ENCODE measurements at places on chromosomes 11 and 22.

- DNase-seq: peak; percentile 56
Measured at GRCh38 chr11:45918331-45918941, 759 bp upstream of the PEX16 start.

DNA sequence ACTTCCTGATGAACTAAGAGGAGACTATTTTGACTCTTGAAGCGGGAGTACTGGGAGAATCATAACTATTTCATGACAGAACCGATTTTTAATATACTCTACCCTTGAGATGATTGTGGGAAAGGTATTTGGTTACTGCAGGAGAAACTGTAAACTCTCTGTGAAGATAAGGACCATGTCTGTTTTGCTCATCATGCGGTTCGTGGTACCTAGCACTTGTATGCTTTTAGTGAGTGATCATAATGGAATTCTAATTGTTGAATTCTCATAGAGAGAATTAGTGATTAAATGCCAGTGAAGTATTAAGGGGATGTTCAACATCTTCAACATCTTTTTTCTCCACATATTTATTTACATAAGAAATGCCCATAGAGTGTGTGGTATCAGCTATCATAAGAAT lies 11.4 kb downstream of the AASDHPPT start:
- DNase-seq: no peak

GRCh38 chr11:23780231-23780630 lies 716.6 kb upstream of the LUZP2 start:
- DNase-seq: no peak

GRCh38 chr11:19903620-19904069 lies 191.0 kb downstream of the NAV2 start:
- DNase-seq: no peak

- no peak for DNase-seq
Measured at GRCh38 chr11:59152312-59152951, 9.8 kb downstream of the FAM111A start.

DNA sequence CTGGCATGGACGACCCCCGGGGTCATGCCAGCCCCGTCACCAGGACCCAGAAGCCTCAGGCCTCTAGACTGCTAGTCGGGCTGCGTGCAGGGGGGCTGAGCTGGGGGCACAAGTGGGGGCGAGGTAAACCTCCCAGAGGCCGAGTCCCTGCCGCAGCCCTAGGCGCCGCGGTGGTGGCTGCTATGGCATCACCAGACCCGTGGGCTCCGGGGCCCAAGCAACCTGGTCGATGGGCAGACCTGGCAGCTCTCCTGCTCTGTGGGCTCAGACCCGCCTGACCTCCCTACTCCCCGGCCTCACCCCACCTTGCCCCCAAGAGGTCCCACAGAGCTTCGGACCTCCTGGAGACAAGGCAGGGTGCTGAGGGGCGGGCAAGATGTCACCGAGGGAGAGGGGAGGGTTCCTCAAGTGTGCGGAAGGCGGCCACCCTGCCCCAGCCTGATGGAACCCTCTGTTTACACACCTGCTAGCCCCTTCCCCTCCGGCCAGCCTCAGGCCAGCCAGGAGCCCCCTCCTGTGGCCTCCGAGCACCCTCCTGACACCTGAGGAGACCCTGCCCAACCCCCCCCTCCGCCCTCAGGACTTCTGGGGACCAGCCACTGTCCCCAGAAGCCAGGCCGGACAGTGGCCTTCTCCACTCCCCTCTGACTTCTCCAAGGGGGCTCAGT lies 9.4 kb downstream of the IGF2 start:
- DNase-seq: no peak

DNA sequence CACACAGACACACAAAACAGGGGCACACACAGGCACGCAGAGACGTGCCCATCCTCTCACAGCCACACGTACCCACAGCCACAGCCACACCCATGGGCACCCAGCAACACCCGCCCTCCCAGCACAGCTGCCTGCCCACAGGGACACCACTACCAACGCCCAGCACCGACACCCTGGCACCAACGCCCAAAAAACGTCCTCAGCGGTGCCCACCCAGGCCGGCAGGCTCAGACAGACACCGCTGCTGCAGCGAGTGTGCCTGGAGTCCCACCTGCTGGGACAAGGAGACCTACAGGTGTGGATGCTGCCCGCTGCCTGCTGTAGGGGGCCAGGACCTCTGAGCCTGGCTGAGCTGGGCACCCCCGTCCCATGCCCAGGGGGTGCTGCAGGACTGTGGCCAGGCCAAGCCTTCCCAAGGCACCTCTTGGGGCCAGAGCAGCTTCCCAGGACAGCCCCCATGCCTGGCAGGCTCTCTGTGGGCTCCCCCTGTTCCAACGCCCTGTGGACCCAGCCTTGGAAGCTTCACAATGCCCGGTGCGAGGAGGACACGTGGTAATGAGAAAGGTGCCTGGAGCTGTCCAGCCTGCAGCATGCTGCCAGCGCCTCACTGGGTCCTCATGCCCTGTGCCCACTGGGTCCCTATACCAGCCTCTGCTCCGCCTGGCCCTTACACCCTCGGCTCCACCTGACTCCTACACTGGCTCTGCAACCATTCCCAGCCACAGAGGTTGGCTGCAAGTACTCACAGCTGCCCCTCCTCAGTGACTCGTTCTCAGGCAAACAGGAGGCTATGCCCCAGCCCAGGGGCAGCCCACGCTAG lies 45.8 kb upstream of the TH start:
- DNase-seq: no peak

GRCh38 chr11:71206186-71206585 lies 46.2 kb downstream of the SHANK2 start:
- DNase-seq: no peak

- no peak for DNase-seq
Measured at GRCh38 chr22:49532869-49533802, 294.5 kb downstream of the BRD1 start.

- no peak for DNase-seq
Measured at GRCh38 chr22:47048123-47049077, 285.9 kb downstream of the TBC1D22A start.

DNA sequence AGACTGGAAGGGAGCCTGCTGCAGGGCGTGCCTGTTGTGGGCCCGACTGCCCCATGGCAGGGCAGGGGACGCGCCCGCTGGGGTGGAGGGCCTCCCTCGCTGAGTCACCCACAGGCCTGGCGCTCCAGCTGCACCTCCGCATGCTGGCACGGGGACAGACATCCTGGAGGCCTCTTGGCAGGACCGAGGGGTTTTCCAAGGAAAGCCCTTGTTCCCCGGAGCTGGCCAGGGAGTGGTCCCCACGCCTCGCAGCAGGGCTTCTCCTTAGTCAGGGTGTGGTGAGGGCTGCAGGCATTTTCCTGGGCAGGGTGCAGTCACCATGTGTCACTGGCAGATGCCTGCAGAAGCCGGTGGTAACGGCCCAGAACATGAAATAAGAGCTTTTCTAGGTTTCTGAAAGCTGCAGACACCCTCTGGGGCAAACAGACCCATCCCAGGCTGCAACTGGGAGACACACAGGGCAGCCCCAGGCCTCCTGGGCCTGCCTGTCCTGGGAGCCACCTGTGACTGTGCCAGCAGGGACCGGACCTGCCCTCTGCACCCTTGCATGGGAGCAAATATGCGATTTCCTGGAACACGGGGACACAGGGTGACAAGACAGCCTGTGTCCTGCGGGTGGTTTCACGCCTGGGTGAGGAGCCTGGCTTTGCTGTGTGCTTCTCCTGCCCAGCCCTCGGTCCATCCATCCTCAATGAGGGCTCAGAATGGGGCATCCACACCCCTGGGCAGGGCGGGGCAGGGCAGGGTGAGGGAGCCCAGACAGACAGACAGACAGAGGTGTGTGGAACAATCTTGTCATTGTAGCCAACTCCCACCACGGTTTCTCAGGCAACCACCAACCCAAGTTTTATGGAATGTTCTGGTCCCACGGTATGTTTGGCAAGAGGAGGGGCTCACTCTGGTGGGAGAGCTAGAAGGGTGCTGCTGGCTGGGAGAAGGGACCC lies 43.2 kb upstream of the FADD start:
- no peak for DNase-seq

DNA sequence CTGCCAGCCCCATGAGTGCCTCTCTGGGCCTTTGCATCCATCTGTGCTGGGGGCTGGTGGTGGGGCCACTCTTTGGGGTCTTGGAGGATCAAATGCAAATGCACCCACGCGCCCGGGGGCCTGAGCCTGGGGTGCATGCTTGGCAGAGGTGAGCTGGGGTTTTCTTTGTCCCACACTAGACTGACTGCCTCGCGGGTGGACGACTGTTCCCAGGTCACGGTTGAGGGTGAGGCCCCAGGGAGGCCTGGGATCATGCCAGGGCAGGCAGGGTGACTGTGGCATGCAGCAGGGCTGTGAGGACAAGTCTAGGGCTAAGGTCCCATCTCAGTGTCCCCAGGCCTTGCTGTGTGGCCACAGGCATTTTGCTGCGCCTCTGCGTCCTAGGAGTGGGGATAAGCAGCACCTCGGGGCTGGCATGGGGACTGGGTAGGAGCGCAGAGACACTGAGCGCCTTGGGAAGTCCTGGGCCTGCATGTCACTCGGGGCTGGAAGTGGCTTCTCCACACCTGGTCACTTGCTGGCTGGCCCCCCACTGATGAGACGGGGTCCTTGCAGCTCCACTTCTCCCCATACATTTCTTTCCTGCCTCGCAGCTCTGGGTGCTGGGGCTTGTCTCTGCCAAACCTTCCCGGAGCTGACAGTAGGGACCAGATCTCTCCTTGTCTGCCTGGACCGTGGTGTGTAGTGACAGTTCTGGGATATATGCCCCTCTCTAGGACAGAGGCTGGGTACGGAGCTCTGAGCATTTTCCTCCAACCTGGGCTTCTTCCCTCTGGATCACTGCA lies 133.1 kb downstream of the CTTN start:
- no peak for DNase-seq

GRCh38 chr11:68338051-68338780 lies 25.8 kb downstream of the LRP5 start:
- DNase-seq: no peak

DNA sequence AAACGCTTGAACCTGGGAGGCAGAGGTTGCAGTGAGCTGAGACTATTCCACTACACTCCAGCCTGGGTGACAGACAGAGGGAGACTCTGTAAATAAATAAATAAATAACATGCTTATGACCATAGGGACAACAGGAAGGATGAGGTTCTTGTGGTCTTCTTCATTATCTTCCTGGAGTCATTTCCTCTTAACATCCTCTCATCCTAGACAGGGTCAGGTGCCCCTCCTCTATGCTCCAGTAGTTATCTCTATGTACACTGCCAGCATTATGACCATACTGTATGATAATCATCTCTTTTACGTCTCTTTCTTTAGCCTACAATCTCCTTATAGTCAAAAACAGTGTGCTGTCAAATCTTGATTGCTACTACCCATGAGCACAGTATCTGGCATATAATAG lies 17.7 kb downstream of the RAB30 start:
- DNase-seq: no peak

GRCh38 chr11:26964339-26964738 lies 29.6 kb upstream of the FIBIN start:
- DNase-seq: no peak

GRCh38 chr22:17777005-17777716 lies 2.9 kb upstream of the BID start:
- peak; percentile 42 for DNase-seq

DNA sequence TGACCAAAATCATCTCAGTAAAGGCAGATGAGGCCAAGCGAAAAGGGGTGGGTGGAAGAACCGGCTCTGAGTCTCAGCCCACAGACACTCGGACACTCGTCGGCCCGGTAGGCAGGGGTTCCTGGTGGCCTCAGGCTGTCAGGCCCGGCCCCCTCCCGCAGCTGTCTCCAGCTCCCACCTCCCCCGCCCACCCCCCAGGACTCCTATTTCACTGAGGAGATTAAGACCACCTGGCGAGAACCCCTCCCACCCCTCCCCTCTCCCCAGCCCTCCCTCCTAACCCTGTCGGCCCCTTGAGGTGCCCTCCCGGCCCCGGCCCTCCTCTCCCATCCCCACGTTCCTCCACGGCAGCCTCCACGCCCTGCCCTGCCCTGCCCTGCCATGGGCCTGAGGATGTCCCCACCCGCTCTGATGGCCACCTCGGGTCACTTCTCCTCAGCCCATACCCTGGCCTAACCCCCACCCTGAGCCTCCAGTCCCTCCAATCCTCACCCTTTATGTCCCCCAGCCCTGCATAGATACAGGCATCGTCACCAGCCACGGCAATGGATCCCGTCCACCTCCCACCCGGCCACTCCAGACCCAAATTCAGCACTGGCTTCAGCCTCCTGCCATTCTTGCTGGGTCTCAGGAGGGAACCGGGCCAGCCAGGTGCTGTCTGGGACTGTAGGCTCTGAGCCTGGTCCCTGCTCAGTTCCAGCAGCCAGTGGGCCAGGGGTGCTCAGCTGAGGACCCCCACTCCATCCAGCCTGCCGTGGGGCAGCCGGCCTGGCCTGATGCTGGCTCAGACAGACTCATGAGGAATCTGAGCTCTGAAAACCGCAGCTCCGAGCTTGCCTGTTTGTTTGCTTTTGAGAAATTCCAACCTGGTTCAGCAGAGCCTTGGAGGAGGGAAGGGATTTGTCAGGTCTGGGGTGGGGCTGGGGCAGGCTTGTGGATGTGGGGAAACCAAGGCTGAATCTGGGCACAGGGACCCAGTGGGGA lies 9.8 kb upstream of the TBX1 start:
- DNase-seq: no peak

GRCh38 chr22:32466496-32466895 lies 2.2 kb upstream of the BPIFC start:
- DNase-seq: no peak

DNA sequence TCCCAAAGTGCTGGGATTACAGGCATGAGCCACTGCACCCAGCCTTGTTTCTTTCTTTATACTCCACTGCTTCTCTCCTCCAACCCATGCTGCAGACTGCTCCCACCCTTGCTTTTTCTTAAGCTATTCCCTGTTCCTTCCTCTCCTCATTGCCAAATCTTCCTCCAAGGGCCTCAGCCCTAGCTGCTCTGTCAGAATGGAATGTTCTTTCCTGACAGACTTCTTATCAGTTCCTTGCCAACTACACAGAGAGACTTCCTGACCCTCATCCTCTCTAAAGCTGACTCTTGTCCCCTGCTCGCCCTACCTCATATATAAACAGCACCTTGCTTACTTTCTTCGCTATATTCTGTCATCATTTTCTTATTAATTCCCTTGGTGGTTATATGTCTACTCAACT lies 16.9 kb upstream of the PIK3C2A start:
- DNase-seq: no peak

DNA sequence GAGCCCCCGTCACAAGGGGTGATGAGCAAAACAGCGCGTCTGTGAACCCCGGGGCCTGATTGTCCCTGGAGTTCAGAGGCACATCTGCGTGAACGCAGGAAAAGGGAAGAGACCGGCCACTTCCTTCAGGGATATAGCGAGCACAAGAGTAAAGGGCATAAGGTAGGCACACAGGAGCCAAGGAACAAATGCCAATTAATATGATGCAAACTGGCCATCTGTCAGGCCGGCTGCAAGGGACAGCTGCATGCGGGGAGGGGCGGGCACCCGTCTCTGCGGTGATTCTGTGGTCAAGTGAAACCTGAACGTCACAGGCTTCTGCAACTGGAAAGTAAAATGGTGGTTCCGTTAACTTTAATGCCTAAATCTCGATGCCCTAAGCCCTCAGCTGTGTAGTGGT lies 64.7 kb downstream of the TRIM29 start:
- no peak for DNase-seq

GRCh38 chr11:61153593-61154095 lies 7.6 kb downstream of the VPS37C start:
- DNase-seq: no peak
